ENCODE measurements at places on chromosomes 1 and 21.

GRCh38 chr21:41928621-41929220 is 25.1 kb downstream of the C2CD2 start:
- no peak for DNase-seq

GRCh38 chr1:67314696-67315095 is 7.0 kb downstream of the IL12RB2 start:
- no peak for DNase-seq

DNA sequence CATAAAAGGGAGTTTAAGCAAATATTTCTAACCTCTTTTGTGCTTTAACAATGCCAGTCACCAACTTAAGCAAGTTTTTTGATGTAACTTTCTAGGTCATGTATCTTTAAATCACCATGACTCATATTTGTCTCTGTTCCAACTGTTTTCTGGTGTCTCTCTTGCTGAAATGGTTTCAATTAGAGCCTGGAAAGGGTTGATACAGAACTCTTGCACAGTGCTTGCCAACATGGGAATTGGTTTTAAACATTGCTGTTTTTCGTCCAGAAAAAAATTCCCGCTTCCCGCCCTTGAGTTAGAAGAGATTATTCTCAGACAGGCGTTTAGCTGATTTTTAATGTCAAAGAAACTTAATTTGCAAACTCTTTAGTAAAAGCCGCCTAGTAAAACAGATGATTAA is 46.4 kb upstream of the SLC22A15 start:
- DNase-seq, result peak; percentile 96

DNA sequence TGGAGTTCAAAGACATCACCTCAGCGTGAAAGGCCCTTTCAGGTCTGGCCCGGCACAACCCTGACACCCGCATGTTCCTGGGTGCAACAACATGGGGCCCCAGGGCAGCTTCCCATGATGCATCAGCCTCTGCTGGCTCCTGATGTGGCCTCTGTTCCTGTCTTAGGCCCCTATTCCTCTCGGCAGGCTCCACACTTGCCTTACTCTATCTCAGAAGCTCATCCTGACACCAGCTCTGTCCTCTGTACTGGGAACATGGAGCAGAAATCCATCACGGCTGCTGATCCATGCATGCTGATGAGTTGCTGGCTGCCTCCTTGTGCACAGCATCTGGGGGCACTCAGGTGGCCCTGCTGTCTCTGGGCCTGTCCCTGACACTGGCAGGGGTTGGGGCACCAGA is 74.6 kb downstream of the ADARB1 start:
- no peak for DNase-seq

DNA sequence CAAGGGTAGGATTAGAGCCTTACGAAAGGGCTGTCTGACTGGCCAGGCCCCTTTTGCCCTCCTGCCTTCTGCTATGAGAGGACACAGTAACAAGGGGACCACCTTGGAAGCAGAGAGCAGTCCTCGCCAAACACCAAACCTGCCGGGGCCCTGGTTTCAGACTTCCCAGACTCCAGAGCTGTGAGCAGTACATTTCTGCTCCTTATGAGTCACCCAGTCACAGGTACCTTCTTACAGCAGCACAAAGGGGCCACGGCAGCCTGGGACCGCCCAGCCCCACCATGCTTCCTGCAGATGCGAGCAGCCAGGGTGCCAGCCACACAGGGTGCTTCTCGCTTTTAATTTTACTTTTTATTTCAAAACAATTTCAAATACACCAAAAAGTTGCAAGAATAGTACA is 17.2 kb upstream of the POFUT2 start:
- no peak for DNase-seq

DNA sequence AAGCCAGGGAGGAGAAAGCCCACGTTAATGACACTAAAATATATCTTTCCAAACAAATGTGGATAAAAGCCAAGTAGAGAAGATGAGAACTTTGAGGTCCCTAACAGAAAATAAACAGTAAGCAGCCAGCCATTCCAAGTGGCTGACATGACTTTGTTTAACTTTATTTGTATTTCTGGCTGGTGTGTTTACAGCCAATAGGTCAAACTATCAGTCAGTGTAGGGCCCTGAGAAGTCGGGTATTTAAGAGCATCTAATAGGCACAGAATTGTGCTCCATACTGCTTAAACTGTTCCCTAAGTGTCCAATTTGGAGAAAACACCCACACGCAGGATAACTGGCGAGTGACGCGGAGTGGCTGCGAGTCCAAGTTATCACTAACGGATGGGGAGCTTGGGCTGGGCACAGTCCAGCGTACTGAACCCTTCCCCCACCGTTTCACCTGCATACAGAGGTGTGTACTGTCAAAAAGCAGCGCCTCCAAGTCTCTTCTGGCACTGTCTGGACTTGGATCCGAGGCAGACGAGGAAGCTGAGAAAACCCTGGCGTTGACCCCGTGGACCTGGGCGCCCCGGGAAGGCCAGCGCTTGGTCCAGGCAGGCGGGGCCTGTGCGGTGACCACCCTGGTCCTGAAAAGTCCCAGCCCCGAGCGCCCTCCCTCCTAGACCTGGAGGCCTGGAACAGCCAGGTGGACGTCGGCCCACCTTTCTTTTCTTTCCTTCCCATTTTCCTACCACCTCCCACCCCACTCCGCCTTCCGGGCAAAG is 662 bp upstream of the LGALS8 start:
- peak; percentile 17 for DNase-seq

DNA sequence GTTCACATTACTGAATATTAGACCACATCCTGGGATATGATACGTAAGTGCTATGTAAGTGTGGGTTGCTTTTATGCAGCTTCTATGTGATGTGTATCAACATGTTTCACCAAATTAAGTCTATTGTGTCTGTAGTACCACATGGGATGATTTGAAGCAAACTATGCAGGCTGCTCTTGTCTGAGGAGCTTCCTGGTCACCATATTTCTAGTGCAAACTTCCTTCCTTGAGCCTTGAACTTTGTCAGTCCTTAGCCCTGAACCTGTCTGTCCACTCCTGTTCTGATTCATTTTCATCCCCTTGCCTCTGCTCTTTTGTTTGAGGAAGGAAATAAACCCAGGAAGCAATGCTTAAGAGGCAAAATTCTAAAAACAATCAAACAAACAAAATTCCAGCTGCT is 117.5 kb upstream of the VANGL1 start:
- no peak for DNase-seq

- DNase-seq, result peak; percentile 76
Observed at GRCh38 chr1:161864577-161864976, 98.5 kb downstream of the ATF6 start.

DNA sequence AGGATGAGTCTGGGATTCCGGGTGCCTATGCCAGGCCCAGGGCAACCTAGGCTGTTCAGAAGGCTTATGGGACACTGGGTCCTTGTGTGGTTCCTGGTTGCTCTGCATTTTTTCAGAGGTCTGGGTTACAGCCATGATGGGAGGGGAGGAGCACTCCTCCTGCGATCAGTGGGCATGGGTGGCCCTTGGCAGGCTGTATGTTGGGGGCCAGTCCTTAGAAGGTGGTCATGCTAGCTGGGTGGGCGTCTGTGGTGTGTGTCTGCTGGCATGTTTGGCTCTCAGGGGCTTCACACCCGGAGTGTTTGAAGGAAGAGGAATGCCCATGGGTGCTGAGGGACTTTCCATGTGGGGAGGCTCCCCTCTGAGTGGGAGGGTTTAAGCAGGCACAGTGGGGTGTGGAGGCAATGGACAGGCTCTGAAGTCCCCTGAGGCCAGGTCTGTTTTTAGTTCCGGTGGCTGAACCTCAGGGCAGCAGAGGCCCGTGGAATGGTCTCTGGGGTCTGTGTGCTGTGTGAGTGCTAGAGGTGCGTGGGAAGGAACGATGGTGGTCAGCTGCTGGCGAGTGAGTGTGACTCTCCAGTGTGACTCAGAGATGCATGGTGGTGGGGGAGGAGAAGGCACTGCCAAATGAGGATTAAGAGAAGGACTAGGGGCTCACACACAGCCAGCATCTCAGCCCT is 25.3 kb downstream of the CACNA1E start:
- no peak for DNase-seq

DNA sequence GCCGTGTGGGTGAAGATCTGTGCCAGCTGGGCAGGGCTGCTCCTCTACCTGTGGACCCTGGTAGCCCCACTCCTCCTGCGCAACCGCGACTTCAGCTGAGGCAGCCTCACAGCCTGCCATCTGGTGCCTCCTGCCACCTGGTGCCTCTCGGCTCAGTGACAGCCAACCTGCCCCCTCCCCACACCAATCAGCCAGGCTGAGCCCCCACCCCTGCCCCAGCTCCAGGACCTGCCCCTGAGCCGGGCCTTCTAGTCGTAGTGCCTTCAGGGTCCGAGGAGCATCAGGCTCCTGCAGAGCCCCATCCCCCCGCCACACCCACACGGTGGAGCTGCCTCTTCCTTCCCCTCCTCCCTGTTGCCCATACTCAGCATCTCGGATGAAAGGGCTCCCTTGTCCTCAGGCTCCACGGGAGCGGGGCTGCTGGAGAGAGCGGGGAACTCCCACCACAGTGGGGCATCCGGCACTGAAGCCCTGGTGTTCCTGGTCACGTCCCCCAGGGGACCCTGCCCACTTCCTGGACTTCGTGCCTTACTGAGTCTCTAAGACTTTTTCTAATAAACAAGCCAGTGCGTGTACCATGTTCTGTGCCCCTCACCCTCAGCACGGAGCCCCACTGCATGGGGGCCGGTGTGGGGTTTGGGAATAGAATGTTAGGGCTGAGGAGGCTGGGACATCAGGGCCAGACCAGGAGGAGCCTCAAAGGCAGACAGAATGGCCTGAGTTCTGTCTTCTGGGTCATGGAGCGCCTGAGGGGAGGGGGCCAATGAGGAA is 21.3 kb downstream of the SERINC2 start:
- no peak for DNase-seq

DNA sequence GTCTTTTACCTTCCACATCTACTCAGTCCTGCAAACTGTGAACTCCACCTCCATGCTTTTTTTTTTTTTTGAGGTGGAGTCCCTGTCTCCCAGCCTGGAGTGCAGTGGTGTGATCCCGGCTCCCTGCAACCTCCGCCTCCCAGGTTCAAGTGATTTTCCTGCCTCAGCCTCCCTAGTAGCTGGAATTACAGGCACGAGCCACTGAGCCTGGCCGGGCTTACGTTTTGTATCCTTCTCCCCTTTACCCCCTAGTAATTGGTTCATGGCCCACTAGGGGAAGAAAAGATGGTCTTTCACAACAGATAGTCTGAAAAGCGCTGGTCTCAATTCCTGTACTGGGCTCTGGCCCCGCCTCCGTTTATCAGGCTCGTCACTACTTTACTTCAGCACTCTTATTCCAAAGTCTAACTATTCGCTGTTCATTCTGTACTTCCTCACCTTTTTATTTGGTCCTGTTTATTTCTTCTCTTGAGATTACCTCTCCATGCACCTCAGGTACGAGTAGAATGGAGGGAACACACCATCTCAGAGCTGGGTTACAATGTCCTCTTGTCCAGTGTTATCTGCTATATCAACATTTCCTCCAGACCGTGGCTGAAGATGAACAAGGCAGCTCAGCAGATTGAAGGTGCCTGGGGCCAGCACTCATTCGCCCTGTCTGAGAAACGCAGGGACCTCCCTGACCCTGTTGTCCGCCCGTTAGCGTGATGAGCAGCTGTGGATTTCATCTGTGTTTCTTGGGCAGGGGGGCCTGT is 16.2 kb downstream of the CNST start:
- no peak for DNase-seq

- peak; percentile 71 for DNase-seq
Observed at GRCh38 chr1:229271448-229272159, 693 bp downstream of the RAB4A start.

GRCh38 chr1:6259491-6260362 is 1.2 kb downstream of the GPR153 start:
- peak; percentile 96 for DNase-seq

DNA sequence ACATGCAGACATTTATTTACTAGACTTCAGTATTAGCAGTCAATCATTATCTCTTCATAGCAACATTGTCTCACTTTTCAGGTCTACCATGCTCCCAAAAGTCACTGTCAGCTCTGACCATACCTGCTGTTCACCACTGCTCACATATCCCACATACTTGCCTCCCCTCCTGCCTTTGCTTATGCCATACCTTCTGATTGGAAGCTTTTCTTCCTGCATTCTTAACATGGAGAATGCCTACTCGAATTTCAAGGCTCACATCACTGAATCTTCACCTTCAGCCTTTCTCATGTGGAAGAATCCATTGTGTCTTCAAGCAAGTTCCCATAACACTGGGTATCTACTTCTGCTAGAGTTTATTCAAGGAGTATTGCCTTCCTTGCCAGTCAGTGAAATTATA is 135.4 kb downstream of the NTNG1 start:
- no peak for DNase-seq

DNA sequence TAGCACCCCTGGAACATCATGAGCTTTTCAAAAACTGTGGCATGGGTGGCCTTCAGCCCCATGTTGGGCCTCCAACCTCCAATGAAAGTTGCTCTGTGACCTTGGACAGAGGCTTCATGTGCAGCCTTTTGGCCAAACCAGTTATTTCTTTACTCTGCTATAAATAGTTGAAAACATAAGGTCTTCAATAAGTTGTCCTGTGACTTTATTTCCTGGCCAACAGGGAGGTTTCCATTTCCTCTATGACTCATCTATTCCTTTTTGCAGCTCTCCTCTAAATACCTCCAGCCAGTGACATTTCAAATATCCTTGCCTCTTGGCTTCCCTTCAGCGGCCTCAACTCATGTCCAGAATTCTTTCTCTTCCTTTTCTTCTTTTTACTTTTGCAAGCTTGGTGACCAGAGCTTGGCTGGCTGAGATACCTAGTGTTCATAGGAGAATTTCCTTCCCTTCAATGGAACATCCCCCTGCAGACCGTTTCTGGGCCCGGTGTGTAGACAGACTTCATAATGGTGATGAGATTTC is 22.7 kb upstream of the TRIM67 start:
- peak; percentile 89 for DNase-seq

DNA sequence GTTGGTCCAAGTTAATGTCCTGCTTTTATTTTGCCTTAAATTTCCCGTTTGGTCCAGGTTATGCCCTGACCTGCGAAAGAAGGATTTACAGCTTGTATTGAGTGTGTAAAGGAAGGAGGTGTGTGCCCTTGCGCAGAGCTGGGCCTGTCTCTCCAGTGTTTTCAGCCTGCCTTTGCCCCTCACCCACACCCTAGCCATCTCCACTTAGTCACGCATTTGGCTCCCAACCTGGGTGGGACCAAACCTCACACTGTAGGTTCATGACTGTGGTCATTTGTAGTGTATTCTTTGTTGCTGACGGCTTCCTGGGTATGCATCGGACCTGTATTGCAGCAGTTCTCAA is 572 bp upstream of the SRSF10 start:
- DNase-seq, result peak; percentile 41

- DNase-seq, result no peak
Observed at GRCh38 chr1:192522673-192523072, 52.9 kb upstream of the RGS1 start.

GRCh38 chr21:42025376-42026081 is 15.4 kb upstream of the ZBTB21 start:
- DNase-seq, result no peak

- DNase-seq, result no peak
Observed at GRCh38 chr1:27687906-27688305, 15.9 kb upstream of the IFI6 start.

- no peak for DNase-seq
Observed at GRCh38 chr1:100927276-100927675, 31.4 kb downstream of the SLC30A7 start.

Measured in adipocyte (in vitro differentiated cells).